ENCODE measurements at places on chromosomes 7 and 10.

DNA sequence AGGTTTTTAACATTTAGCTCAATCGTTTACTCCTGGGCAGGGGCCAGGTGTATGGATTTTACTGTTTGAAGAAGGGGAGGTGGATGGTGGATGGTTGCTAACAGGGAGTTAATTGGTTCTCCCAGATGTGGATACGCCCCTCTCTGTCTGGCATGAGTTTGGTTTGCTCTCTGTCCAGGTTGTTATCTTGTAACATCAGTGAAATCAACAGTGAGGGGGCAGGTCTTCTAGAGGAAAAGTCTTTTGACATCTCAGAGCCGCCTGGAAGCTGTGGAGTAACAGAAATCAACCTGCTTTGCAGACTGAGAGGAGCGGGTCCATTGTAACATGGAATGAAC lies 243.4 kb downstream of the MGMT start:
- DNase-seq, result no peak

- DNase-seq, result no peak
These were observed 61.4 kb upstream of the ASAH2 start for GRCh38 chr10:50312464-50313437.

DNA sequence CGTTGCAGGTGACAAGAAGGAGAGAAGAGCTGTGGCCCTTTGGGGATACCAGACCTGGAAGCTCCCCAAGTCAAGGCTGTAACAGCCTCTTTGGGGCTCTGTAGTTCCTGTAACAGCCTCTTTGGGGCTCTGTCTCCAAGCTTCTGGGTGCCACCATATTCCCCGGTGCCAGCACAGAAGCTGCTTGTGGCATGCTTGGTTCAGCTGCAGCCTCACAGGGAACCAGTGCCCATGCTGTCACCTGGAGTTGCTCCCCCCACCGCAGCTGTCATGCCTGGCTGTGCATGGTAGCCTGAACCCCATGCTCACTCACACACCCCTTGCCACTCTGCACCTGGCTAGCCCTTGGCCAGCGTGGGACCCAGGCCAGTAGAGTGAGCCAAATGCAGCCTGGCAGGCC lies 109.1 kb downstream of the ELAPOR2 start:
- peak; percentile 70 for DNase-seq

DNA sequence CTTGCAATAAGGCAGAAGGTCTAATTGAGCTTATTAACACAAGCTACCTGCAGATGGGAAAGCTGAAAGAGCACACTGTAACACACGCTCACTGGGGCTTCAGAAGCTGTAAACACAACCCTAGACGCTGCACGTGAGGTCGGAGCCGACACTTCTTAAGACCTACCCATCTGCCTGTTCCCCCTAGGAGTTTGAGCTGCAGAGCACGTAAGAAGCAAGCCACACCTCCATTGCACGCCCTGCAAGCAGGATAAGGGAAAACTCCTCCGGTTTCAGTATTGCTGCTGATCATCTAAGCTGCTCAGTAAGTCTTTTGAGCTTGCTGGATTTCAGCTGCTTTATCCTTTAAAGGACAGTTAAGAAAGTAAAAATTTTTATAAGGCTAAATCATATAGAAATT lies 244.0 kb upstream of the ZWINT start:
- DNase-seq, result no peak

GRCh38 chr7:80681272-80681885 lies 42.9 kb downstream of the CD36 start:
- DNase-seq, result peak; percentile 54

DNA sequence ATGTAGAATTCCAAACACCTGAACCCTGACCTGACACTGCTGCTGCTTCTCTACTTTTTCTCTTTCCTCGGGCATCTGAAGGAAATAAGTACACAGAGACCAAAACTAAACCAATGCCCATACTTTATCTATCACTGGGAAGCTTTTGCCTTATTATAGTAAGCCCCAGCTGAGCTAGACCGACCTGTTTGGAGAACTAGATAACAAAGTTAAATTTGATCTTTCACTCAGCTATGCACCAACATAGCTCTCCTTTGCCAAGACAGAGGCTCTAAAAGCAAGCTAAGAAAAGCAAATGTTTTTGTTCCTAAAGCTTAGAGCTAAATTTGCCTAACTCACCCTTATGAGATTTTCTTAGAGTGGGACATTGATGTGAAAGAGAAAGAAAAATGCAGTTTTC lies 39.1 kb downstream of the NHLRC2 start:
- no peak for DNase-seq

DNA sequence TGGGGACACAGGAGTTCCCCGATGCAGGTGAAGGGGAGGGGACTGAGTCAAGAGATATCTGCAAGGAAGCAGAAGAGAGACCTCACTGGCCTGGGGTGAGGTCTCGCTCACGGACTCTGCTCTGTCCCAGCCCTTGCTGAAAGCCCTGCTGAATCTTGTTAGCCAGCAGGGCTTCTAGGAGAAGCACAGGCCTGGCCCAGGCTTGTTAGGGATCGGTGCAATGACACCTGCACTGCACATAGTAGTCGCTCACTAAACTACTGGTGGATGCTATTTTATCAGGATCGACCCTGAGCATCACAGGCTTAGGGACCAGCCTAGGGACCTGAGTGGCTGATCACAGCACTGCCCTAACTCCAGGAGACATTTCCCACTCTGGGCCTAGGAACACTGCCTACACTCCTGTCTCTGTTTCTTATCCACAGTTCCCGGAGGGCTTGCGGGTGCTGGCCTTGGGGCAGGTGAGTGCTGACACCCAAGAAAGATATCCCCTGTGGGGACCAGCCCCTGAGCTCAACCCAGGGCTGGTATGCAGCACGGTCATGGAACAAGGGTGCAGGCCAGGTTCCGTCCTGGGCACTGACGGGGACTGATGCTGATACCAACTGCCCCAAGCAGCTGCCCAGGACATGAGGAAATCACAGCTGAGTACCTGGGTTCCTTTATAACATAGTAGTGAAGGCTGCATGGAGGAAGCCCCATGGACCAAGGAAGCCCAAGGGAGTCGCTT lies 13.0 kb downstream of the ELN start:
- no peak for DNase-seq

- DNase-seq, result peak; percentile 56
These were observed 551 bp downstream of the WASL start for GRCh38 chr7:123748171-123748733.

- no peak for DNase-seq
These were observed 3.9 kb upstream of the GATA3 start for GRCh38 chr10:8050556-8051108.

GRCh38 chr10:130787243-130787642 lies 524.3 kb downstream of the TCERG1L start:
- DNase-seq, result no peak

DNA sequence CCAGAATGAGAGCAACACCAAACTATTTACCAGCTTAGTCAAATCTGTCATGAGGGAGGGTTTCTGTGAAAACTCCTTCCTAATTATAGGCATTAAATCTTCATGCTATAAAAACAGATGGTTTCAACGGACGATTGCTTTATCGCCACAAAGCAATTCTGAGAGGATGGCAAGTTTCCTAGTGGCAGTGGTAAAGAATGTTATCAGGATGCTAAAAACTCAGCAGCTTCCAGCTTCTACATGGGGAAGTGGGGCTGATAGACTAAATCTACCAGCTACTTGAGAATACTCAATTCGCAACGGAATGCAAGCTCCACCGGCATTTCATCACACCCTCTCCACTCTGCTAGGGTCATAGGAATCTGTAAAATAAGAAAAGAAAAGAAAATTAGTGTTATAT lies 41.8 kb downstream of the JCAD start:
- DNase-seq, result no peak

DNA sequence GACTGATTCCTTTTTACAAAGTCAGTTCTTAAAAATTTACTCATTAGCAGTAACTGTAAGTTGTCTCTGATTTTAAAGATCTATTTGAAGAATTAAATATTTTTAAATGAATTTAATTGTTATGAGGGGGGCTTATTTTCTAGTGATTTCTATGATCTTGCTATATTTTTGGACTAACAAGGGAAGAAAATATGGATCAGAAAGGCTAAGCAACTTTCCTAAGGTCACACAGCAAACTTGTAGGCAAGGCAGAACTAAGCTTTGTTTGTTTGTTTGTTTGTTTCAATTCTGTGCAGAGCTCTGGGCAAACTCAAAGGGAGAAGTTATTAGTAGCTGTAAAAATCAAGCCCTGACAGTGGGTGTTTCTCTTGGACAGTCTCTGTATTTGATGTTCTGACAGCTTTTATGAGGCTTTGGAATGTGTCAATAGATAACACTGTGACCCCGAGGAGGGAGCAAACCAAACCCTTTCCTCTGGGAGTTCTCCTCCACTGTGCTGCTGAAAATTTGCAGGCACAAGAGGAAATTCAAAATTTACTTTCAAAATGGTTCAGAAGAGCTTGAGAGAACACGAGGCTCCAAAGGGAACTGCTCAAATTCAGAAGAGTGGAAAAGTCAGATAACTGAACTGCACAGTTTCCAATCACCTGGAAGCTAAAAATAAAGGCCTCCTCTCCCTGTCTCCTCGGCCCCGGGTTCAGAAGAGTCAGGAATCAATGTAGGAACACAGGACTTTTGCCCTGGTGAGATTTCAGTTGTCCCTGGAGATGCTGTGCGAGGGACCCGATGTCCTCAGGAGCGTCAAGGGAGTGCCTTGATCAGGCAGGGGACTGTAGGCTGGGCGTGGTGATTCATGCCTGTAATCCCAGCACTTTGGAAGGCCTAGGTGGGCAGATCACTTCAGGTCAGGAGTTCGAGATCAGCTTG lies 325.7 kb downstream of the GATA3 start:
- DNase-seq, result no peak

- no peak for DNase-seq
These were observed 150.9 kb upstream of the SVIL start for GRCh38 chr10:29785701-29786100.

DNA sequence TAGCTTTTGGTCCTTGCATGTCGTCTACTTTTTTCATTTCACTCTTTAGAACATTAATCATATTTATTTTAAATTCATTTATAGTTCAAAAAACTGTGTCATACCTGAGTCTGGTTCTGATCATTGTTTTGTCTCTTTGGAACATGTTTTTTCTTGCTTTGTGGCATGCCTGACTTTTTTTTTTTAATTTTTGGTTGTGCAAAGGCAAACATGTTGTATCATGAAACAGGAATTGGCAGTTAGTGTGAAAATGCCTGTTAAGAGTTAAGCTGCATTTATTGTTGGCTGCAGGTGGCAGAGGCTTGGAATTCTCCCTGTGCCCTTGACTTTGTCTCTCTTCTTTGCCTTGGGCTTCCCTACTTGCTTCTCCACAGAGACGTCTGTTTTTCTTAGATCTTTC lies 525.0 kb upstream of the ADARB2 start:
- no peak for DNase-seq

- DNase-seq, result no peak
These were observed 141.3 kb upstream of the AGK start for GRCh38 chr7:141409801-141410329.

- no peak for DNase-seq
These were observed 438.4 kb downstream of the ADRA2A start for GRCh38 chr10:111515264-111515663.

DNA sequence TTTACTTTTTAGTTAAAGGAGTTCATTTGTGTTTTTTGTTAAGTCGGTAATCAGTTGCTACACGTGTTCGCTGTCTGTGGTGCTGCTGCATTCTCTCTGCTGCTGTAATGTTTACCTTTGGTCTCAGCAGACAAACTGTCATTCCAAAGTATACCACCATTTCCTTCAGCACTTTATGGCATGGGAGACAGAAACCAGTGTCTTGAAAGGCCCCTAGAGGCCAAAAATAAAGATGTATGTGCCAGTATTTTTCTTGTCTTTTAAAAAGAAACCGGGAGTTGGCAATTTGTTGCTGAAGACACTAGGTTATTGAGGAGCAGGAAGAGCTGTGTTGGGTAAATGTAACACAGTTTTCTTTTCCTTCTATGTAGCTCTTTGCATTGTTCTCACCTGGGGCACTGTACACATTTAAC lies 24.1 kb downstream of the ZNF92 start:
- no peak for DNase-seq

DNA sequence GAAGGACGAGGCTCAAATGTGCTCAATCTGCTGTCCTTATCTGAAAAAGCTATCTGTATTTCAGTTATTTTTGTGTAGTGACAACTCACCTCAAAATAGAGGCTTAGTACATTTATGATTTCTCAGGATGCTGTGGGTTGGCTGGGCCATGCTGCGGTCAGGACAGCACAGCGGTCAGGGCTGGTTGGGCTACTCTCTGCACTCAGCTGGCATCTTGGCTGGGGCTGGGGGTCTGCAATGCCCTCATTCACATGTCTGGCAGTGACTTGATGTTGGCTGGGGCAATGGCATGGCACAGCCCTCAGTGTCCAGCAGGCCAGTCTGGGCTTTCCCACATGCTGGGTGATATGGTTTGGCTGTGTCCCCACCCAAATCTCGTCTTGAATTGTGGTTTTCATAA lies 15.6 kb upstream of the INMT start:
- DNase-seq, result peak; percentile 34

GRCh38 chr7:3575753-3576531 lies 274.9 kb downstream of the SDK1 start:
- DNase-seq, result no peak

DNA sequence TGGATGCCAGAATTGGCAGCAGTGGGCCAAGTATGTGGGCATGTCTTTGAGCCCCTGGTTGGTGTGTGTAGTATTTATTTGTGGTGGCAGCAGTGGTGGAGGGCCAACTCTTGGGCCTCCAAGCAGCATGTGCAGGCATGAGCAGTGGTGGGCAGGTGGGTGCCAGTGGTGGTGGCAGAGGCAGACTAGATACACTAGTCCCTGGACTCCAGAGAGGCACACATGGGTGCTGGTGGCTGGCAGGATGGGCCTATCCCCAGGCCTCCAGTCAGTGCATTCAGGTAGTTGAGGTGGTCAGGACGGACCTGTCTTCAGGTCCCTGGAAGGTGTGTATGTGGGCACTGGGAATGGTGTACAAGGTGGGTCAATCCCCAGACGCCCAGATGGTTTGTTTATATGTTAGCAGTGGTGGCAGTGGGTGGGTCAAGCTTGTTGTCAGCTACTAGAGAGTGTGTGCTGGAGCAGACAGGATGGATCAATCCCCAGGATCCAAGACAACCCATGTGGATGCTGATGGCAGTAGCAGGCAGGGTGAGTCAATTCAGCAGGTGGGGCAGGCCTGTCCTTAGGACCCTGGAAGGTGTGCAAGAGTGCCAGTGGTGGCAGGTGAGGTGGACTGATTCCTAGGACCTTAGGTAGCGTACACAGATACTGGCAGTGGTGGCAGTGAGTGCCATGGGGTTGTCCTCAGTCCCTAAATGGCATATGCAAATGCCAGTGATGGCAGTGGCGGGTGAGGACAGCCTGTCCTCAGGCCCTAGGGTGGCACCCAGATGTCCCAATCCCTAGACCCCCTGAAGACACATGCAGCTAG lies 294.3 kb downstream of the RPS24 start:
- DNase-seq, result no peak

GRCh38 chr10:111556666-111557065 lies 479.8 kb downstream of the ADRA2A start:
- DNase-seq, result no peak

DNA sequence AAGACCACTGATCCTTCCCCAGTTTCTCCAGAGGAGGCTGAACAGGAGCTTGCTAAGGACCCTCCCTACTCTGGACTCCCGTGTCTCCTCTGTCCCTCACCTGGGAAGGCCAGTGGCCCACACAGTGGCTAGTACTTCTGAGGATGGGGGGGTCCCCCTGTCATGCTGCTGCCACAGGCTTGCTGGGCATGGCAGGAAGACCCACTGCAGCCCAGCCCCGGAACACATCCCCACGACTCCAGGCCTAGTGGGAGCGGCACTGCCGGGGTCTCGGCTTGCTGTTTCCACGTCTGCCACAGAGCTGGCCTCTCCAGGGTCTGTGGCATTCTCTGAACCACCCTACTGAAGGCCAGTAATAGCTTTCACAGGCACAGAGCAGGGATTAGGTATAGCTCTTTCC lies 25.9 kb upstream of the NPFFR1 start:
- no peak for DNase-seq

- DNase-seq, result no peak
These were observed 175.4 kb downstream of the CDC14C start for GRCh38 chr7:49099587-49100326.

GRCh38 chr7:37380831-37381230 lies 67.8 kb downstream of the ELMO1 start:
- no peak for DNase-seq
